GM12892 (cell line): ENCODE measurements at places on chromosomes 6 and 20.

DNA sequence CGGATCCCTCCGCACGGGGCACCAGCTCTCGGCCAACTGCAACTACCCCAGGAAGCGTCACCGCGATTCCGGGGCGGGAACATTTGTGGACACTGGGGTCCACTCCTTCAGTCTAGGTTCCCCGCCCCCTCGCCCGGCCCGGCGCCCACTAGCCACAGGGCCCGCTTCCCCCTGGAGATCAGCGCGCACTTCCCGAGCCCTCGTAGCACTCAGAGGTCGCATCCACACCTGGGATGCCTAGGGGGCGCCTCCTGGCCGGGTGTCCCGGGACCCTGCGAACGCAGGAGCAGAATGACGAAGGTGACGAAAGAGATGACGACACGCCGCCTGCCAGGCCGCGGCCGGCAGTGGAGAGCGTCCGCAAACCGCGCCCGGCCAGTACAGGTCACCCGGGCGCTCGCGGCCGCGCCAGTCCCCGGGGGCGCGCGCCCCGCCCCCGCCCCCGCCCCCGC, 309 bp upstream of the AIG1 start:
- peak; percentile 61 for DNase-seq

GRCh38 chr6:56521454-56521853, 121.2 kb downstream of the DST start:
- no peak for DNase-seq

GRCh38 chr6:14713966-14714631, 531.8 kb upstream of the JARID2 start:
- DNase-seq = no peak

- DNase-seq = no peak
These were observed 35.6 kb downstream of the DZANK1 start for GRCh38 chr20:18431206-18431605.

- no peak for DNase-seq
These were observed 3.8 kb downstream of the C20orf173 start for GRCh38 chr20:35525639-35526038.

DNA sequence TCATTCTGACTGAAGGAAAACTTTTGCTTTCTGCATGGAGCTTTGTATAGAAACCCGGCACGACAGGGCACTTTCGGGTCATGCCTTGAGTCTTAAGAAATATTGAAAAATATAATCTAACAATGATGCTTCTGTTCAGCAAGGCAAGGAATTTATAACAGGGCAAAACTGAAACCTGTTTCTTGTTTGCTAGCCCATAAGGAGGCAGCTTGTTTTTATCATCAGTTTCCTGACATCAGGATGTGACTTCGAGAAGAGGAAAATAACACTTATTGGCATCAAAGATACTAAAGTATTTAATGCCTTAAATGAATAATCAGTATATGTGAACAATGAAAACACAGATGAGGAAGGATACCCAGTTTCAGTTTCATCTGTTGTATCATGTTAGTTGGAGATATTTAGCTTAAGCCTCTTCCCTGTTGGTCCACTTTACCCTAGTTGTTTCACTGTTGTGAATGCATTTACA, 146.5 kb downstream of the CDKAL1 start:
- no peak for DNase-seq

DNA sequence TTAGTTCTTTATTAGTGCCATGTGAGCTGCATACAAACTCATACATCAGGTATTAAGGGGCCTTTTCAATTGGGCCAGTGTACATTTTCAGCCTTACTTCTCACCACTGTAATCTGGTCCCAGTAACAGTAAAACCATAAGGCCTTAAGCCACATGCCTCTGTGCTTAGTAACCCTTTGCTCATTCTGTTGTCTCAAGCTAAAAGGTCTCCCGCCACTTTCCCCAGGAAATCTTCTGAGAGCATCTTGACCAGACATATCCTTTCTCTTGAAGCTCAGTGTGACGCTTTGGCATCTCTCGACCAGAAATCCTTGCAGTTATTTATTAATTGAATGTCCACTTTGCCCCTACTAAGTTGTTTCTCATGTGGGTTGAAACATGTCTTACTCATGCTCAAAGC, 68.0 kb downstream of the CYP39A1 start:
- DNase-seq = no peak

GRCh38 chr6:137811121-137811915, 55.7 kb upstream of the TNFAIP3 start:
- DNase-seq = peak; percentile 54

GRCh38 chr6:116624036-116624805, 7.9 kb downstream of the RSPH4A start:
- DNase-seq = no peak

- DNase-seq = no peak
These were observed 93.5 kb downstream of the DTNBP1 start for GRCh38 chr6:15569035-15569995.

DNA sequence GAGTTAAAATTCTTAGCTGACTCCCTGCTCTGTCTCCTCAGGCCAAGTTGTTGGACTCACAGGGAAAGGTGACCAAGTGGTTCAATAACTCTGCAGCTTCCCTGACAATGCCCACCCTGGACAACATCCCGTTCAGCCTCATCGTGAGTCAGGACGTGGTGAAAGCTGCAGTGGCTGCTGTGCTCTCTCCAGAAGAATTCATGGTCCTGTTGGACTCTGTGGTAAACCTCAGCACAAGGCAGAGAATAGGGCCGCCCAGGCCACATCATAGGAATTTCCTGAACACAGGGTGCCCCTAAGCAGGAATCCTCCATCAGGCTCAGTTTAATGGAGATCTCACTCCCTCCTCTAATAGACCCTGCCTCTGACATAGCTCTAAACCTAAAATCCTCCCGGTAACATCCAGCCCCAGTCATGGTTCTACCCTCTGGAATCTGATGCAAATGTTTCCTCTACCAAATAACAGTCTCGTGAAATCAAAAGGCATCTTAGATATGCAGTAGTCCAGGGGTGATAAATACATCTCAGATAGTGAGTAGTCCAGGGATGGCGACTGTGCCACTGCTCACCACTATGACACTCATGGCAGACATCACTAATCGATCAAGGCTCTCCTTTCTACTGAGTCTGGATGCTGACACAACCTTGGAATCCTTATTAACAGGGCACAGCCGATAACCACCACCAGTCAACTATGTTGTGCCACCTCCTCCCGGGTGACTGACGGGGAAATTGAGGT, 18.3 kb downstream of the BPIFB1 start:
- DNase-seq = no peak

- no peak for DNase-seq
These were observed 78.6 kb downstream of the TNFRSF21 start for GRCh38 chr6:47231151-47231550.

DNA sequence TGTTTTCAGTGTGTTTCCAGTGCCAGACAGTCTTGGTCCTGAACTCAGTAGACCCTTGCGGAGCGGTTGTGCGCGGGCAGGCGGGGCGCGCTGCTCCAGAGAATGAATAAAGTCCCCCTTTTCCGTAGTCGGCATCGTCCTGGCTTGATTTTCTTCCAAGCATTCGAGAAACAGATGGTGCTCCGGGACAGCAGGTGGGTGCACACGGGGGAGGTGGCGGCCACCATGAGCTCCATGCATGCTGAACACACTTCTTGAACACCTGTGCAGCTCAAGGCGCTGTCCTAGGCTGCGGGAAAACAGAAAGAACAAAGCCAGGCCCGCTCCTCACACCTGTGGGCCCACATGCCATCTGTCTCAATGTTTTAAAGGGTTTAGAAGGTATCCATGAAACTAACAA, 125.2 kb downstream of the TAF4 start:
- DNase-seq = no peak

- no peak for DNase-seq
These were observed 153.6 kb downstream of the MTHFD1L start for GRCh38 chr6:151018911-151019782.

DNA sequence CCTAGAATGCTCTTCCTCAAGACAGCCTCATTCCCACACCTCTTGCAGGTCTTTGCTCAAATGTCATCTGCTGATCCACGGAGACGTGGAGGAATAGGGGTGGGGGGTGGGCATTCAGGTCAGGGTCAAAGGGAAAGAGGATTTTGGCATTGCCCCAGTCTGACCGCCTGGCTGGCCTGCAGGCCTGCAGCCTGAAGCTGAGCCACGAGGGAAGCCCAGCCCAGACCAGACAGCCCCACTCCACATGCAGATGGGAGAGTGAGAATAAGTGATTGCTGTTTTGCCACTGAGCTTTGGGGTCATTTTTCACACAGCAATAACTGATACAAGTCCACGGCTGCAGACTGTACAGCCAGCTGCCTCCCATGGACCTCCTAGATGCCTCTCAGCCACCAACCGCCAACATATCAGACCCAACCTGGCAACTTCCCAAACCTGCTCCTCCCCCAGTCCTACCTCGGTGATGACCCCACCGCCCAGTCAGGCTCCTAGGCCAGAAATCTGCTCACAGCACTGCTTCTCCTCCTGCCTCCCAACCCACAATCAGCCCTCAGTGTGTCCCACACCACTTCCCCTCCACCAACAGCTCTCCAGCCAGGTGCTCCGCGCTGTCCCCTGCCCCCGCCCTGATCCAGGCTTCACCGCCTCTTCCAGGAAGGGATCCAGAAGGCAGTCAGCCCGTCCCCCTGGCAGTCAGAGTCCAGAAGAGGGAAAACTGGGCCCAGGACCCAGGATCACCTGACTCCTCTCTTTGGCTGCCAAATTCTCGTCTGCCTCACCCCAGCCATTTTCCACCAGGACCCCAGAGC, 14.0 kb downstream of the KIAA1755 start:
- no peak for DNase-seq

GRCh38 chr6:137921823-137922222, 54.8 kb downstream of the TNFAIP3 start:
- DNase-seq = no peak

DNA sequence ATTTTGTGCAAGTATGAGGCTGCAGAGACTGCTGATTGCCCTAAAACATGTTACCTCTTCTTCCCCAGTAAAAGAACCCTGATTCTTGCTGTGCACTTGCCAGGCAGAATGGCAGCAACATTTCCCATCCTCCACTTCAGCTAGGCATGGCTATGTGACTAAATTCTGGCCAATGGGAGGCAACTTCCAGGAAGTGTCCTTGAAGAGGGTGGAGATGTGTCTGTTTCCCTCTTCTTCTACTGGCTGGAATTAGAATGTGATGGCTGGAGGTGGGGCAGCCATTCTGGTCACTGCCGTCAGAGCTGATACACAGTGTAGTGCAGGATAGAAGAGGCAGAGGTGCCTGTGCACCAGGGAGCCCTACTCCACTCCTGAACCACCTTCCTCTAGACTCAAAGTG, 64.6 kb downstream of the CDH26 start:
- no peak for DNase-seq

GRCh38 chr6:31737315-31737990, 1.1 kb upstream of the CLIC1 start:
- no peak for DNase-seq

DNA sequence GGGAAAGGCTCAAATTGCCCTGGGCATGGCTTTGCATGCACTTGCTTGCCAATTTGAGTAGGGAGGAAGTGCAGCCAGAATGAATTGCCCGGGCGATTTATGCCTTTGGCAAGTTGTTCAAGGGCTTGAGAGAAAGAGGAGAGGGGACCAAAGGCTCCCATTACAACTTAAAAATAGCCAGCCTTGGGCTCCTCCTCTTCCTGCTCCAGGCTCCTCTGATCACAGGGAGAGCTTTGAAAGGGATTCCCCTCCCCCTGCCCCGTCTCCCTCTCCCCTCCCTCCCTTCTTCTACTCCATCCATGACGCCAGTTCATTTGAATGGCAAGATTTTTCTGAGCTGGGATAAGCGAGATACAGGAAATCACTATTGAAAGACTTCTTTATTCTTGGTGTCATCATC, 304.9 kb upstream of the JAG1 start:
- no peak for DNase-seq

DNA sequence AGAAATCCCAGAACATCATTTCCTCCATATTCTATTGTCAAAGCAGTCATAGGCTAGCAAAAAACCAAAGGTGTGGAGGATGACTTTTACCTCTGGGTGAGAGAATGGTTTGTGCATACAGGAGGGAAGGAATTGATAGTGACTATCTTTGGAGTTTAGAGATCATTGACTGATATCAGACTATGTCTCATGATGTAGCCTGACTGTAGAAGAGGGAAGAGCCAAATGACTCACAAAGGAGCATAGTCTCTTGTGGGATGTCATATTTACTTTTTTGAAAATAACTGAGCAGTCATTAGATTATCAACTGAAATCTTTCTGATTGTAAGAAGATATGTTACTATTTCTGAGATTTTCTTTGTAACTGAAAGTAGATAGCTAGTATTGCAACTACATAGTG, 158.5 kb downstream of the FLRT3 start:
- DNase-seq = no peak

DNA sequence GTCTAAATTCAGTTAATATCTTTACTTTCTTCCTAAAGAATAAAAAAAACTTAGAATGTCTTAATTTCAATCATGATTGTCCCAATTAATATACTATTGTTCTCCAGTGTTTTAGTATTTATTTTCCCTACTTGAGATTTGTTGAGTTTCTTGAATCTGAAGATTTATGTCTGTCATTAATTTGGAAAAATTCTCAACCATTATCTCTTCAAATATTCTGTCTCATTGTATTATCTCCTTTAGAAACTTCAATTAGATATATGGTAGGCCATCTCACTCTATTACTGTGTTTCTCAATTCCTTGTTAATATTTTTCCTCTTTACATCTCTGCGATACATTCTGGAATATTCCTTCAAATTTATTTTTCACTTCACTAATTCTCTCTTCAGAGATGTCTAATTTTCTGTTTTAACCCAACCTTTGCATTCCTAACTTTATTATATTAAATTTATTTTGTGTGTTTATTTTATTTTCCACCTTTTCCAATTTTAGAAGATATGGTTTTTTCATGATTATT, 268.6 kb downstream of the QKI start:
- DNase-seq = no peak

DNA sequence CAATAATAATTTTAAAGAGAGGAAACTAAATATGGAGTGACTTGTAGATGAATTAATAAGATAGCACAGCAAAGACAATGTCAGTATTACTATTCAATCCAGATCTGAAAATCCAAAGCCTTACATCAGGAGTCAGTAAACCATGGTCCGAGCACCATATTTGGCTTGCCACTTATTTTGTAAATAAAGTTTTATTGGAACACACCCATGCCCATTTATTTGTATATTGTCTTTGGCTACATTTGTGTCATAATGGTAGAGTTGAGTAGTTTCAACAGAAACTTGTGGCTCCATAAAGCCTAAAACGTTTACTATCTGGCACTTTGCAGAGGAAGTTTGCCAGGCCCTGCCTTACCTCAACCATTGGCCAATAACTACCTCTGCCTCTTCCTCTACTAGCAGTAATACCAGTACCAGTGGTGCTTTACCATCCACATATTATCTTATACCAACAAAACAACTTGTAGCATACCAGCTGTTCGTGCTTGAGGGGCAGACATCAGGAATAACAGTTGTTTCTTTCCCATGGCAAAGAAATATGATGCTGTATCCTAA, 51.8 kb upstream of the SYNJ2 start:
- no peak for DNase-seq

DNA sequence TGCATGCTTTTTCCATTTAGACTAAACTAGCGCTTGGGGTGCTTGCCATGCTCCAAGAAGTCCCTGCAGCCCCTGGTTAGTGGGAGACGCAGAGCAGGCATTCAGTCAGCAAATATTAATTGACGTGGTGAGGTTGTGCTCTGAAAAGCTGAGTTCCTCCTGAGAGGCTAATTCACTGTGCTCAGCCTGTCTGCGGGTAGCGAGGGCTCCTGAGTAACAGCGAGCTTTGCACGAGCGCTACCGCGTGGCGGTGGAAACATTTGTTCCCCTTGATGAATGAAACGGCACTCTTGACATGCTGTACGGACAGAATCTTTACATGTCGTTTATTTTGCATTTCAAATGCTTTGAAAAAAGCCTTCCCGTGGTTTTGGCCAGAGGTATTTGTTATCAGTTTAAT, 170.6 kb upstream of the AGPAT4 start:
- no peak for DNase-seq

GRCh38 chr20:32368925-32369324, 10.8 kb downstream of the ASXL1 start:
- DNase-seq = no peak
